ENCODE measurements at places on chromosomes 5 and 9.

GRCh38 chr5:52725808-52726207, 61.9 kb upstream of the ITGA1 start:
- DNase-seq: no peak

DNA sequence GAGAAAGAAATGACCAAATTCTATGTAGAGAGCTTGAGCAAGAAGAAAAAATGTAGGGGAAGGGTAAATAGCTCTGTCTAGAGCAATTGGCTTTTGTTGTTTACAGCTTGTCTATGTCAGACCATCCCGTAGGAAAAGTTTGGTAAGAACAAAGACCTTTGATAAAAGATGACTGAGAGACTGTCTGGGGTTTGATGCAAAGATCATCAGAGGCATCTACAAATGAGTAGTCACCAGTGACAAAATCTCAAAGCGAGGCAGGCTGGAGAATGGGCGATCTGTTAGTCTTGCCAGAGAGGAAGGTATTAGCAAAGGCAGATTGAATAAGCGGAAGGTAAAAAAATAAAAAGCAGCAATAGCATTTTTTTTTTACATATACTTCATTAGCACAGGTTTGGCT, 125.0 kb upstream of the RASGRF2 start:
- DNase-seq: no peak

- no peak for DNase-seq
These were observed 43.1 kb downstream of the SPATA31D1 start for GRCh38 chr9:82031538-82032280.

DNA sequence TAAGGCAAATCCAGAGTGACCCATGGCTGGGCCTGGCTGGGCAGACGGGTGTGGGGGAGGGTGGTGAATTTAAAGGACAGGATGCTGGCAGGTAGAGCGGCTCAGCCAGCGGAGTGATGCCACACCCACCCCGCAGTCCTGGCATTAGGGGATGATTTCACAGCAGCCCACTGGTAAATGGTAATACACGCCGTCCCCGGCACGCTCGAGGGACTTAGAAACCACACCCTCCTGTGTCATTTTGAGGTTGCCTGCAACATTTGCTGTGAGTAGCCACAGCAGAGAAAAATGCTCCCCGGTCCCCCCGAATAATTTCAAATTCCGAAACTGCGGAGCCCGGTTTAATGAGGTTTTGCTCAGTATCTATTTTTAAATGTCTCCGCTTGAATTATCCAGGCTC, 71.3 kb upstream of the FCN2 start:
- no peak for DNase-seq

DNA sequence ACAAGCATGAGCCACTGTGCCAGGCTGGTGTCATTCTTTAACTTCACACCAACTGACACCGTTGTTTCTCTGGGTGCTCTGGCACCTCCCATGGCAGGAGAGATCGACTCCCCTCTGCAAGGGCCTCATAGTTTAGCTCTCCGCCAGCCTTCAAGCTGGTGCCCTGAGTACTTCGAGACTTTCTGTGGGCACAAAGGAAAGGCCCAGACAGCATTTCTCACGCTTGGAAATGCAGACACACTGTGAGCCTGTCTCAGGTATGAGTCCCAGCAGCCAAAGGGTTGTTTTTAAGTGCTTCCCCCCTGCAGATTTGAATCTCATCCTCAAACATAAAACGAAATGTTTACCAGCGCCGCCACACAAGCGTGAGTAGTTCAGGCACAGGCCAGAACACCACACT, 11.1 kb upstream of the TCF7 start:
- DNase-seq: no peak

DNA sequence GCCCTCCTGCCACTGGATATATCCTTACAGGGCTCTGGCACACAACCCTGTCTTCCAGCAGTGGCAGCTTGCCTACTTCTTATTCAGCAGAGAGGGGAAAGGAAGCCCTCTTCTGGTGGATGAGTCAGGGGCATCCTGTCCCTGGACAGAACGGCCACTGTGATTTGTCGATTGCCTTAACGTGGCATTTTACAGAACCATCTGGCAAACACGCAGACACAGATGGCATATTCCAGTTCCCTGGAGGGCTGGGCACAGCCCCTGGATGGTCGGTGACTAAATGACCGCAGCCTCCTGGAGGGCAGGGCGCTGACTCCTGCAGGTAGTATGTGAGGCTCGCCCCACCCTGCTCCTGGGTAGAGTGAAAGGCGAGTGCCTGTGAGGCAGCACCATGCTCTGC, 62.1 kb downstream of the DCP2 start:
- DNase-seq: no peak

Measured in stimulated activated CD4-positive, alpha-beta T cell treated with anti-CD3 and anti-CD28 coated beads, Interleukin-12 subunit alpha, Interleukin-12 subunit beta, amount 100 ng/mL, for 24 hours (primary cell).